ENCODE measurements at places on chromosomes 3 and 15.

DNA sequence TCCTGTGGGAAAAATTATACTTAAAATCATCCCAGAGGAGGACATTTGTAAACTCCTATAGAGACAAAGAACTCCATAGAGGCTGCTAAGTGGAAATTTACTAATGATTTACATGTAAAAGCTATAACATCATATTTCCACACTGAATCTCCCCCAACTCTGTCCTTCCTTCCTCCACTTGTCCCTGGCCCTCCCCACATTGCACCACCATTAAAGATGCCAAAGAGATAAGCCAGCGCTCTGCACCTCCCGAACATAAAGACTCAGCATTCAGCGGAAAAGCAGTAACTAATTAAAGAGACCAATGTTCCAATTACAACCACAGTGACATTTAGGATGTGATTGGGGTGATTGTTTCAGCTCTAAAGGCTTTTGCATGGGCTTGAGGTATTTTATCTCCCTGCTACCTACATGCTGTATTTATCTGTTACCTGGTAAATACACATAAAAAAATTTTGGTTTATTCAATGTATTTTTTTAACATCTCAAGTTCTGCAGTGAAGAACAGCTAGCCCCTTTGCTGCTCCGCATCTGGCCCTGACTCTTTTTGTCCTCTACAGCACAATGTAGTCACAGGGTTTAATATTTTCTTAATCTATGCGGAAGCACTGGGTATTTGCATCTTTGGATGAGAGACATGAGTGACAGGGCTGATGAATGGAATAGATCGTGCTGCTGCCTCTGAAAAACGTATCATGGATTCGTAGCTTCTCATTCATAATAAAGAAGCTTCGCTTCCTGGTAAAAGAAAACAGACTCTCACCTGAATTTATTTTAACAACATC lies 35.3 kb upstream of the B3GNT5 start:
- DNase-seq: no peak

- no peak for DNase-seq
Measured at GRCh38 chr15:58632789-58633188, 116.7 kb downstream of the ADAM10 start.

- no peak for DNase-seq
Measured at GRCh38 chr3:264394-265156, 68.0 kb downstream of the CHL1 start.

GRCh38 chr3:187064210-187065115 lies 74.8 kb downstream of the RPL39L start:
- DNase-seq: no peak

DNA sequence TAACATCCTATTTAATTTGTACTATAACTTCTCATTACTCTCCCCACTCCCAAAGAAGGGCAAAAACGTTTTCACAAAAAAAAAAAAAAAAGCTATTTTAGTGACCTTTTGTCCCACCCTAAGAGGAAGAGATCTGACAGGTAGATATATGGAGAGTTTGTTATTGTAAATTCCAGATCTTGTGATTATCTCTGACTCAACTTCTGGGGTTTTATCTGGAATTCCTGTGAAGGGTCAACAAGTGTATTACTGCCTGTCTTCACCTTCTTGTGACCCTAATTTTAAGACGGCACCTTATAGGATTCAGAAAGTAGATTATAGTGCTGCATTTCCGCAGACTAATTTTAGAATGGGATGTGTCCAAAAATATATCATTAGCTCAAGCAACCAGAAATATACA lies 205.9 kb upstream of the CDIN1 start:
- no peak for DNase-seq

- no peak for DNase-seq
Measured at GRCh38 chr3:29805757-29806156, 524.9 kb downstream of the RBMS3 start.

- no peak for DNase-seq
Measured at GRCh38 chr3:119625451-119626153, 27.9 kb downstream of the PLA1A start.

DNA sequence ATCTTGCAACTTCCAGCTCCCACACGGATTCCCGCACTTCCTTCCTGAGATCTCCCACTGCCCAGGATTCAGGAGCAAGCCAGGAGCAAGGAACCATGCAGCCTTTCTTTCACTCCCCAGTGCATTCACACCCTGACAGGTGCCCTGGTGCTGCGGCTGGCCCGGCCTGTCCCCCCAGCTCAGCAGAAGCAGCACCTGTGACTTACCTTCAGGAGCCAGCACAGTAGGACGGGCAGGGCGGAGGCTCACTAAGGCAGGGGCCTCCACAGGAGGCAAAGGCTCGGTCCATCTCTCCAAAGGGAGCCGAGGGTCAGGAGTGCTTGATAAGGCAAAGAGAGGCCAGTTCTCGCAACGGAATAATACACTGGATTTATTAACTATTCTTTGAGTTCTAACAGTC lies 4.8 kb downstream of the ANKRD63 start:
- DNase-seq: no peak

GRCh38 chr15:99546441-99547100 lies 19.2 kb upstream of the MEF2A start:
- no peak for DNase-seq

DNA sequence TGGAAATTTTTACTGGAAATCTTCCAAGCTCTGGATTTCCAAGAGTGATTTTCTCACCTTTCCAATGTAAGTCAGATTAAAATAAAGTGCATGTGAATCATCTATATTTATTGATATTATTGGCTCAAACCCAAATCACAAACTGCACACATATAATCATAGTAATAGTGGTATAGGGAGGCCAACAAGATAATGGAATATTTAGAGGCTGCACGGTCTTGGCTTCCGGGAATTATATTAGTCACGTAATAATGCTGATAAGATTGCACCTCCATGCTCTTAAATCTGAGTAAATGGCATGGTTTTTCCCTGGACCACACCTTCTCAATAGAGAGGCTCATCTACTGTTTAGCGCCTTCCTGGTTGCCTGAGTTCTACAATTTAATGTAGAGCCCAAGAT lies 567.1 kb upstream of the NR2F2 start:
- no peak for DNase-seq

DNA sequence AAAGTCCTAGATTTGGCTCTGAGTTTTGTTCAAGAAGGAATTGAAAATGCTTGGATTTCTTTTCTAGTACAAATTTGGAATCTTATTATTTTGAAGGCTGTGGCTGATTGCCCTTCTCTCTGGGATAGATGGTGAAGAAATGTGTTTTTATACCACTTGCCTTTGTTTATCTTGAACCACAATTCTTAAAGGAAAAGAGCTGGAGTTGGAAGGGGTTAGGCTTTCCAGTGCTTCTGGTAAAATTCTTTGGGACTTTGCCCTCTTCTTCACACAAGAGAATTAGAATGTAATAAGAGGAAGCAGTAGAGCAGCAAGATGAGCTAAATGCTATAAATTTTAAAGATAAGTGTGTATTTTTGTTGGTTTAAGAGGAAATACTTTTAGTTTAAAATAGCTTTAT lies 65.8 kb downstream of the COL6A5 start:
- DNase-seq: no peak

DNA sequence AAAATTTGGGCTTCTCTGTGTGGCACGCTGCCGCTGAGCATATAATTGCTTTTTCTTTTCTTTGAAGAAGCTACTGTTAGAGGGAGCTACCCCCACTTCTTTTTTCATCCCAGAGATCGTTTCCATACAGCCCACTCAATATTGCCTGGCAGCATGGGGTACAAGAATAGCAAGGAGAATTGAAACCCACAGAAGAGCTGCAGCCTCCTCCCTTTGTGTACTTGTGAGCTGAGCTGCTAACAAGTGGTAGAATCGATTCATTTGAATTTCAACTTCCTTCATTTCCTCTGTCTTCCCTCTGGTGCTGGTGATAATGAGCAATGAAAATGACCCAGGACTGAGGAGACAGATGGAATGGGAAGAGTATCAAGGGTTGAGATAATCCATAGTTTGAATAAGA lies 64.9 kb downstream of the LRRC3B start:
- DNase-seq: no peak

DNA sequence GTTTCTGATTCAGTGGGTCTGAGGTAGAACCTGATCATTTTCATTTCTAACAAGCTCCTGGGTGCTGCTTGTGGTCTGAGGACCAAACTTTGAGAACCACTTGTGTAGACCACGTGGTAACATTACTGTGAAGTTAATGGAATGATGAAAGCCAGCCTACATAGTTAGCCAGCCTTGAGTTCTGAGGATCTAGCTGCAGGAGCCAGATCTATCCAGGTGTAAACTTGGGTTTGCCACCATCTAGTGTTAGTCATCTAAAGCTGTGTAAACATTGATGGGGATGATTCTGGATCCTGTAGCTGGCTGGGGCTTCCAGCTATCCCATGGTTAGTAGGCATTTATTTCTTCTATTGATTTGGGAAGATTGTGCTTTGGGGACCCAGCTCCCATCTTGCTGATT lies 170.0 kb downstream of the TMEM108 start:
- DNase-seq: no peak

GRCh38 chr3:89340408-89340807 lies 233.0 kb downstream of the EPHA3 start:
- DNase-seq: no peak

DNA sequence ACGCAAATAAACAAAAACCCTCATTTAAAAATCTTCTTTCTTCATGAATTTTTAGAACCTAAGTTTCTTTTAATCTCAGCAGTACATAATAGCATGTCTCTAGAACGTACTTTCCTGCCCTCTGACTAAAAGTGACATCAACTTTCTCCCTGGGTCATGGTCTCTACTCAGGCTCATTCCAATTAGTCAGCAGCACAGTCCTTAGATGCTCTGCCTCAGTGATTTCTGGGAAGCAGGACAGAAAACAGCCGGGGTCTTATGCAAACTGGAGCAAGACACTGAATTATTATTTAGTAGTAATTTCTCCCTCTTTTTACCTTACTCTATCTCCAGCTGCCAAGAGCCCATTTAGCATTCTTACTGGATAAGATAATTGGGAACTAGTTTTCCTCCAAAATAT lies 365.2 kb downstream of the TUSC7 start:
- DNase-seq: no peak

DNA sequence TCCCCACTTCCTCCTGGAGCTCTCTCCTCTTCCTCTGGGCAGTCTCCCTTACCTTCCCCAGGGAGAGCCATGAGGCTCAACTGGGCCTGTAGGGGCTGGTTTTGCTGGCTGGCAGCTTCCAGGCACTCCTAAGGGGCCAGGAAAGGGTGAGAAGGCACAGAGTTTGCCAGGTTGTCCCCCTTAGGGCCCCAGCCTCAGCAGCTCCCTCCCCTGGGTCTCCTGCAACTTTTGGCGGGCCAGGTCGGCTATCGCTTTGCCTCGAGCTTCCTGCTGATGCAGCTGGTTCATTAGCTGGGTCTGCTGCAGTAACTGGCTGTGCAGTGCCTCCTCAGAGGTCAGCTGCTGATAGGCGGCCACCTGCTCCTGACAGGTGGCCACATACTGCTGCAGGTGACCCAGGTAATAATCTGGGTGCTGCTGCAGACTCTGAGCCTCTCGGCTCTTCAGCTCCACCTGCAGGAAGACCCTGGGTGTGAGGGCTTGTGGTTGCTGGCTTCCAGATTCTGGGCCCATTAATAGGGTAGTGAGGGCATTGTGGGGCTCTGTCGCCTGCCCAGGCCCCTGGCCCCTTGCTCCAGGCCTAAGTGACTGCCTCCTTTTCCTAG lies 29.7 kb upstream of the OR4F6 start:
- no peak for DNase-seq

DNA sequence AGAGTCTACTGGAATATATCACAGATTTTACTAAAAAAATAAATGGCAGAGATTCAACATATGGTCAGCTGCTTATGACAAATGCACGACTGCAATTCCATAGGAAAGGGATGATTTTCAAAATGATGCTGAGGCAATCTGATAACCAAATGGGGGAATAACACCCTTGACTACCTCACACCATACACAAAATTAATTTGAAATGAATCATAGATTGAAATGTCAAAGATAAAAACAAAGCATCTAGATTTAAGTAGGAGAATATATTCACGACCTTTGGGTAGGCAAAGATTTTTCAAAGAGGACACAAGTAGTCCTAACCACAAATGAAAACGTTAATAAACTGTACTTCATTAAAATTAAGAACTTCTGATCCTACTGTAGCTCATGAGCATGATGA lies 11.2 kb downstream of the SENP7 start:
- DNase-seq: no peak

- DNase-seq: no peak
Measured at GRCh38 chr3:113288881-113289280, 77.5 kb downstream of the BOC start.

GRCh38 chr3:116341899-116342298 lies 103.4 kb downstream of the LSAMP start:
- no peak for DNase-seq

- no peak for DNase-seq
Measured at GRCh38 chr3:31777887-31778286, 203.2 kb downstream of the OSBPL10 start.

DNA sequence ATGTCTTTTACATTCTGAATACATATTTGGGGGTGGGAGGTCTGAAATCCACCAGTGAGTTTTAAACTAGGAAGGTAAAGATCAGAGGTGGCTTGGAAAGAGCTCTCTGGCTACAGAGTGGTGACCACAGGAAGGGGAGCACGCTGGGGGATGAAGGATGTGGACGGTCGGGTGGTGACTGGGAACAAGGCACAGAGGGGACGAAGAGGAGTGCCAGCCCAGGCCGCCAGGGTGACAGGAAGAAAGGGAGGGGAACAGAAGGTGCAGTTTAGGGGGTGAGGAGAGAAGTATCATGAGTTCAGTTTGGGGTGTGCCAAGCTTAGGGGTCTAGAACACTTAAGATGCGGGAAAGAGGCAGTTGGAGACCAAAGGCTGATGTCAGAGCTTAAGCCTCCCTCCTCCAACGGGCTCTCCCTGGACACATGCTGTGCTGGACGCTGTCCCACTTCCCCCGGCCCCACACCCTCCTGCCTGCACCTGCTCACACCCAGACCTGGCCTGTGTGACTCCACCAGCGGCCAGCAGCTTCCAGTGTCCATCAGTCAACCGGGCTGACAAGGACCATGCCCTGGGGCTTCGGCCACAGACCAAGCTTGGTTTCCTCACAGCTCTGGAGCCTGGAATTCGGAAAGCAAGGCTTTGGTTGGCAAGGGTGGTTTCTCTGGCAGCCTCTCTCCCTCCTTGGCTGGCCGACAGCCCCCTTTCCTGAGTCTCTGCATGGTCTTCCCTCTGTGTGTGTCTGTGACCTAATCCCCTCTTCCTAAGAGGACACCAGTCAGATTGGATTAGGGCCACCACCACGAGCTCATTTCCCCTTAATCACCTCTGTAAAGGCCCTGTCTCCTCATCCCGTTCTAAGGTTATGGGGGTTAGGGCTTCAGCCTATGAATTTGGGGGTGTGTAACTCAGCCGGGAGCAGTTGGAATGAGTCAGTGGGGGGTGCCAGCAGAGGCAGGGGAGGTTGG lies 120.4 kb upstream of the IQSEC1 start:
- DNase-seq: no peak

DNA sequence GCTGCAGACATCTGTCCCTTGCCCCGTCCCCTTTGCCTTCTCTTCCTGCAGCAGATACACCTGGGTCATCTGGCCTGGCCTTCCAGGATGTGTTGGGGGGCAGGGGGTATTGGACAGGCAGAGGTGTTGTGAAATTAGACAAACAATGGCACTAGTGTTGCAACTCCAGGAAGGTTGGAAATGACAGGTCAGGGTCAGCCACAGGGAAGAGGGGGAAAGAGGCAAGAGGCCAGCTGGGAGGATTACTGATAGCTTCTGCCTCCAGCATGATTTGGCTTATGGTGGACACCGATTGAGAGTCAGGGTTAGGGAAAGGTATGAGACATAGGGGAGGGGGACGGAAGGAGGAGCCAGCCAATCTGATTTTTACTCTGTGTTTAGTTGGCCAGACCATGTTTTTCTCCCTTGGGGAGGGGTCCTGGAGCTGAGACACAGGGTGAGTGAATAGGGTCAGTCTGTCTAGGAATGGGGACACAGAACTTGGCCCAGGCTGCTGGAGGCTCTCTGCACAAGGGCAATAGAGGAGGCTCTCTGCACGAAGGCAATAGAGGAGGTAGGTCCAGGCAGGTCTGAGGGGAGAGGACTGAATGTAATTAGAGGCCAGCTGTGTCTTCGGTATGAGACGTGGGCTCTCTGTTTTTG lies 3.4 kb upstream of the ATP2B2 start:
- no peak for DNase-seq

Measured in stimulated activated CD8-positive, alpha-beta memory T cell treated with anti-CD3 and anti-CD28 coated beads, Interleukin-4, amount 100 ng/mL, for 1 hour (primary cell).